ENCODE measurements at places on chromosomes 13 and 19.

DNA sequence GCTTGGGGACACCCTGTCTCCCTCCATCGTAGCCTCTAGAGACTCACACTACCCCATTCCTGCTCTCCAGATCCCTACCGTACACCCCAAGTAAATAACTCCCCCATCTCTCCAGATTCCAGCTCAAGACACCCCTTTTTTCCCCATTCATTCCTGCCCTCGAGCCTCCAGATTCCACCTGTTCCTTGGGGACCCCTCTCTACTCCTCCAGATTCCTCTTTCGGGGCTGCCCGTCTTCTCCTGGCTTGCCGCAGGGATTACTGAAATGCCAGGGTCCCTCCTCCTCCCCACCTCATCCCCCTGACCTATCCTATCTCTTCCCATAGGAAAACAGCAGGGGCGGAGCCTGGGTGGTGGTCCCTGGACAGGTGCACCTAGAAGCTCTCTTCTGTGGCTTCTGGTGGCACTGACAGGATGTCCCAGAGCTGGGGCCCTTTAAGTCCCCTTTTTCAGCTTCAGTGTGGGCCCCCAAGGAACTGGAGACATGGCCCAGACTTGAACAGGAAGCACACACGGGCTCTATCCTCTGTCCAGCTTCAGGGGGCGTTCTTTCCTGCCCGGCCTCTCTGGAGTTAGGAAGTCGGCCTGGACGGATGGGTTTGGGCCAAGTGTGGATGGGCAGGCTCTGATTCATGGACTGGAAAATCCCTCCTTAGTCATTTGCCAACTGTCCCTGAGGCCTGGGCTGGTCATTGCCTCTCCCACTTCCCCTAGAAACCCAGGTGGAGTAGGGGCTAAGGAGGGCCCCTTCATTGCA lies 1.2 kb downstream of the ZSWIM4 start:
- DNase-seq = no peak

DNA sequence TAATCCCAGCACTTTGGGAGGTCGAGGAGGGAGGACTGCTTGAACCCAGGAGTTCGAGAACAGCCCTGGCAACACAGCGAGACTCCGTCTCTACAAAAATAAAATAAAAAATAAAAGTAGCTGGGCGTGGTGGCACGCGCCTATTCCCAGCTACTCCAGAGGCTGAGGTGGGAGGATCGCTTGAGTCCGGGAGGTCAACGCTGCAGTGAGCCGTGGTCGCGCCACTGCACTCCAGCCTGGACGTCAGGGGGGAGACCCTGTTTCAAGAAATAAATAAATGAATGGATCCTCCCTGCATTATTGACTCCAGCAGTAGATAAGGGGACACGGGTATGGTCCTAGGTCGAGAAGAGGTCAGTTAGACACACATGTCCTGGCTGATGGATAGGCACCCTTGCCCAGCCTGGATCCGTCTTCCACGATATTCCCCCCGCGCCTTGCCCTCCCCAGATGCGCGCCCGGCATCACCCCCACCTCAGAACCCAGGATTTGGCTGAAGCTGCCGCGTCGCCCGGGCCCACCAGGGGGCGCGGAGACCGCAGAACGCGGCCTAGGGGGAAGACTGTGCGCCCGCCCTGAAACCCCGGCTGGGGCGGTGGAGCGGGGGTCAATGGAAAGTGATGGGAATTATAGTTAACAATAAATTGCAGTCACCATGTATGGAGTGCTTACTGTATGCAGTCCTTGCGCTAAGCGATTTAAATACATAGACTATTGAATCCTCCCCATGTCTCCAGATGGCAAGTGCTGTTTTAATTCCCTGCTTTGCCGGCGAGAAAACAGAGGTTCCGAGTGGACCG lies 2.1 kb upstream of the HOOK2 start:
- DNase-seq = peak; percentile 90

GRCh38 chr19:49857838-49858087 lies 6.8 kb downstream of the PTOV1 start:
- DNase-seq = no peak

DNA sequence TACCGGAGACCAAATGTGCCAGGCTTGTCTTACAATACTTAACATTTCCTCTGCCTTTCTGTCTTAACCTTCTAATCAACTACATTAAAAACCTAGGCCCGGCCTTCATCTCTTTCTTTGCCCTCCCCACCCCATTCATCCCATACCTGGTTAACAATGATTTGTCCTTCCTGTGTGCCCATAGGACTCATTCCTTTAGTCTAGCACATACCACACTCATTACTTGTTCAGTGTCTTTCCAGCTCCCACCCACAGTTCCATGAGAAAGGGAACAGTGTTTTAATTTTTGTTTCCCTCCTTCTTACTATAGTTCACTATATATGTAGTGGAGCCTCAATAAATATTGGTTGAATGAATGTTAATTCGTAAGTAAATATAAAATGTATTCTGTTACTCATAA lies 2.4 kb downstream of the CLN5 start:
- no peak for DNase-seq

GRCh38 chr13:106310291-106310865 lies 225.1 kb downstream of the EFNB2 start:
- no peak for DNase-seq

GRCh38 chr13:77728265-77729125 lies 31.0 kb downstream of the SLAIN1 start:
- DNase-seq = no peak

GRCh38 chr13:106919133-106919532 lies 351.2 kb upstream of the ARGLU1 start:
- no peak for DNase-seq

DNA sequence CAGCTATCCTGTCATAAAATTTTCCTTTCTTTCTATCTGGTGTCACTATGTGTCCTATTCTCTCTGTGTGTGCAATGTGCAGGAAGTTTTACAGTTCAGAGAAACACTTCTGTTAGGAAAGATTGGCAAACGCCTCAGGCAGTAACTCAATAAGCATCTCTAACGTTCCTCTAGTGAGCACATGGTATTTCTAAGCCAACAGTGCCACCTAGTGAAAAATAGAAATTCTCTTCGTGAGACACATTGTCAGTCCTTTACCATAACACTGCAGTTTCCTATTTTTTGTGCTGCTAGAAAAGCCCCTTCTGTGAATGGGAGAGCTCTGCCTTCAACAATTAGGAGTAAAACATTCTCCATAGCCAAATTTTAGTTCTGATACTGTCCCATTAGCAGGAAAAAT lies 50.7 kb downstream of the ZNF723 start:
- DNase-seq = no peak

GRCh38 chr19:5097959-5098623 lies 129.2 kb downstream of the KDM4B start:
- peak; percentile 54 for DNase-seq

DNA sequence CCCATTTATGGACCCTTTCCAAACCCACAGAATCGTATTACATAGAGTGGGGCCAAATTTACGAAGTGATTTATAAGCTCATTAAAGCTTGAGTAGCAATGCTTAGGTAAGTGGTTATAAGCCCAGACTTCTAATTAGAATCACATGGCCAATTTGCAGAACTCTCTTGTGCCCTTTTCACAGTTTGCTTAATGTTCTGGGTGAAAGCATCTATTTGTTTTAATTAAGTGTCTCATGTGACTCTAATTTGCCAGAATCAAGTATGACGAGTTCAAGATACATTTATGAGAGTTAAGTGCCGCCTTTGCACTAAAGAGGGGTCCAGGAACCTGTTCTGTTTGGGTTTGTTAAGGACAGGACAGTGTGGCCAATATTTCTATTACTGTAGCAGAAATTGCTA lies 46.0 kb upstream of the ZNF681 start:
- DNase-seq = no peak

DNA sequence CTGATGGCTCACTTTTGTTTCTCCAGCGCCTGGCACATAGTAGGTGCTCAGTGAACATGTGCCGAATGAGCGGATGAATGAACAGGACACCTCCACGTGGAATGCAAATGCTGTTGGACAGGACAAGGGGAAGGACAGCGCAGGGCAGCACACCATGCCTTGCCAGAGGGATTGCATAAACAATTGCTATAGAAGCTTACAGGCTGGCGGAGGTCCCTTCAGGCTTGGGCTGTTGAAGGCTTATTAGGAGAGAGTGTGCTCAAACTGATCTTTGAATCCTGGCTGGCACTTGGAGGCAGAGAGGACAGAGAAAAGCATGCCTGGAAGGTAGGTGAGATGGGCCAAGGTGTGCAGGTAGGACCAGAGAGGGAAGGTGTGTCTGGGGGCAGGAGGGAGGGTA lies 35.9 kb upstream of the ZNF536 start:
- no peak for DNase-seq

DNA sequence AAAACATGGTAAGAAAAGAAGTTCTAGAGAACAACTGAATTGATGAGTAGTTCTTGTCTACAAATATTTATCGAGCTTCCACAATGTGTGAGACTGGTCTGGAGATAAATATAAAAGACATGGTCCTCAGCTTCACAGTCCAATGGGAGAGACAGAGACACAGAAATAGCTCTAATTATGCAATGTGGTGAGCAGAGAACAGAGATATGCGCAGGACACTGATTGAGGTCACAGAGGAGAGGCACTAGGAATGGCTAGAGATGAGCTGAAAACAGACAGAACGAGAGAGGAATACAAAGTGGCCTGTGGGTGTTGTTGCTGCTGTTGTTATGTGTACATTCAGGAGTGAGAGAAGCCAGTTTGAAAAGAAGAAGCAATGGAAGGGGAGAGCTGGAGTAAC lies 53.2 kb downstream of the GPALPP1 start:
- DNase-seq = no peak

DNA sequence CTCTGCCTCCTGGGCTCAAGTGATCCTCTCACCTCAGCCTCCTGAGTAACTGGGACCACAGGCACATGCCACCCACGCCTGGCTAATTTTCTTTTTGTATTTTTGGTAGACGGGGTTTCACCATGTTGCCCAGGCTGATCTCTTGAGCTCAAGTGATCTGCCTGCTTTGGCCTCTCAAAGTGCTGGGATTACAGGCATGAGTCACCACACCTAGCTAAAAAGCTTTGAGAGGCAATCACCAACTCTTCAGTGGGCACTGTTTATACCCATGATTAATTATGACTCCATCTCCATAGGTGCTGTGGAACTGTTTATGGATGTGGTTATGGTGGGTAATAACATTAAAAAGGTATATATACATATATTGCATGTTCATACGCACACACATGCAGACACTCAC lies 7.5 kb upstream of the RBM26 start:
- DNase-seq = no peak

DNA sequence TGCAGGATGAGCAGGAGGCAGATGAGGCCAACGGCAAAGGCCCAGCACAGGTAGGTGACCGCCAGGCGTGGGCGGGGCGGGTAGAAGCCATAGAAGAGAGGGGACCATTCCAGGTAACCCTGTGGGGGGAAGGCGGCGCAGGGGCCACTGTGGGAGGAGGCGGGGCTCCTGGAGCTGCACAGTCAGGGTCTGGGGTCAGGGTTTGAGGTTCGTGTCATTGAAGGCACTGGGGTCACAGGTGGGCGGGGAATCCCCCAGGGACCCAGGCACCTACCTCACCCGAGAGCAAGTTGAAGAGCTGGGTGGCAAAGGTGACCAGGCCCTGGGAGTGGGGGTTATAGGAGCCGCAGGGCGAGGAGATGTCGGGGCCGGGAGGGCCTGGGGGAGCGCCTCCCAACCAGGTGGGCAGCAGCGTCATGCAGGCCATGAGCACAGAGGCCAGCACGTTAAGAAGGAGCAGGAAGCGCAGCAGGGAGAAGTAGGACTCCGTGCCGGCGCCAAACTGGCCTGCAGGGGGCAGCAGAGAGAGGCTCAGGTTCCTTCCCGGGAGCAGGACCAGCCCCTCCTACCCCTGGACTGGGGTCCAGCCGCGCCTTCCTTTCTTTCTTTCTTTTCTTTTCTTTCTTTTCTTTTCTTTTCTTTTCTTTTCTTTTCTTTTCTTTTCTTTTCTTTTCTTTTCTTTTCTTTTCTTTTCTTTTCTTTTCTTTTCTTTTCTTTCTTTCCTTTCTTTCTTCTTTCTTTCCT lies 4.6 kb downstream of the TMC4 start:
- peak; percentile 92 for DNase-seq

GRCh38 chr13:86684402-86684801 lies 885.2 kb upstream of the SLITRK6 start:
- no peak for DNase-seq

DNA sequence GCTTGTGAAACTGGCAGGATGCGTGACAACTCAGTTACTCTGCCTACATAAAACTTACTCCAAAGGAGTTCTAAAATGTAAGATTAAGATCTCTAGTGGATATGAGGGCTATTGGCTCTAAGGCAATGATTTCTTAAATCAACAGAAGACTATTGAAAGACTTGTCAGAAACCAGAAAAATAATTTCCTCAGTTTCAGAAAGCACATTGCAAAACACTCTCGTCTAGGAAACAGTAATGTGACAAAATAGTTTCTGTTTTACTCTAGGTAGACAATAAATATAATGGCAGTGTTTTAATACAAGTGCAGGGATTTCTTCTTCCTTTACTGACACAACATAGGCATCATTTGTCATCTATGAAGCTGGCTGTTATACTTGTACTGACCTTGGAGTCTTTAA lies 230.1 kb downstream of the KCTD12 start:
- no peak for DNase-seq

GRCh38 chr19:10816691-10817090 lies 19.3 kb downstream of the TMED1 start:
- no peak for DNase-seq

- no peak for DNase-seq
Observed at GRCh38 chr19:40200341-40201099, 9.3 kb downstream of the MAP3K10 start.

GRCh38 chr13:21106089-21106488 lies 44.7 kb upstream of the LATS2 start:
- DNase-seq = no peak

DNA sequence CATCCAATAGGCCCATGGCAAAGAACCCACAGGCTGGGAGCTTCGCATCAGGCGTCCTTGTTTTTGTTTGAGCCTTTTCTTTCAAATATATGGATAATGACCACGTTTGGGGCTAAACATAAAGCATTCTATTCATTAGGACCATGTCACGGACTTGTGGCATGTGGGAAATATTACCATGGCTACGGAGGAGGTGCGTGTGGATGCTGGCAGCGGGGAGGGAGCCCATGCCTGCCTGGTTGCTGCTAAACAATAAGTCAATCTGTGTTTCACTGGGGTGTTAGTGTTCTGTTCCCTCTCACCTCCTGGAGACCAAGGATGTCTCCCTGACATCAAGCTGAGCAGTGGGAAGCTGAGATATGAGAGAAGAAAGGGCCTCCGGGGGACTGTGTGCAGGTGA lies 121.1 kb downstream of the IRS2 start:
- no peak for DNase-seq
